ENCODE measurements at places on chromosomes 11 and 22. TPM values are rescaled to one million over a fixed set of nuclear protein-coding genes. Genes with fewer than 3 reads are reported as not detected.

GRCh38 chr22:17269607-17270261, 50.5 kb upstream of the ADA2 start:
- no peak for DNase-seq

GRCh38 chr11:121240650-121241303, 51.8 kb upstream of the SC5D start:
- no peak for DNase-seq

GRCh38 chr11:65310736-65311135, 3.9 kb upstream of the CDC42EP2 start:
- no peak for DNase-seq

DNA sequence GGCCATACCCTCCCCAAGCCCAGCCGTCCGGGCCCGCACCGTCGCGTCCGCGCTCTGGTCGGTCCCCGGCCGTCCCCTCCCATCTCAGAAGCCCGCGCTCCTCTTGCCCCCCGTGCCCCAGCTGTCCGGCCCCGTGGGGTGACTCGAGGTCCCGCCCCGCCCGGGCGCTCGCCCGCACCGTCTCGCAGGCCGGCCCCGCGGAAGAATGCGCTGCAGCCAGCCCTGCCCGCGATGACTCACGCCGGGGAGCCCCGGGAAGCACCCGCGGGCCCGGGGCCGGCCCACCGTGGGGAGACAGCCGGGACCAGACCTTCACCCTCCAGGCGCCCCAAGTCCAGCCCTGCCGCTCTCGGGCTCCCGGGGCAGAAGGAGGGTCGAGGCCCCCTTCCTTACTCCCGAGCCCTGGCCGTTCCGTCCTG, 320 bp upstream of the PHLDA2 start:
- peak; percentile 43 for DNase-seq

- no peak for DNase-seq
Measured at GRCh38 chr11:43818220-43818619, 62.4 kb upstream of the ALKBH3 start.

DNA sequence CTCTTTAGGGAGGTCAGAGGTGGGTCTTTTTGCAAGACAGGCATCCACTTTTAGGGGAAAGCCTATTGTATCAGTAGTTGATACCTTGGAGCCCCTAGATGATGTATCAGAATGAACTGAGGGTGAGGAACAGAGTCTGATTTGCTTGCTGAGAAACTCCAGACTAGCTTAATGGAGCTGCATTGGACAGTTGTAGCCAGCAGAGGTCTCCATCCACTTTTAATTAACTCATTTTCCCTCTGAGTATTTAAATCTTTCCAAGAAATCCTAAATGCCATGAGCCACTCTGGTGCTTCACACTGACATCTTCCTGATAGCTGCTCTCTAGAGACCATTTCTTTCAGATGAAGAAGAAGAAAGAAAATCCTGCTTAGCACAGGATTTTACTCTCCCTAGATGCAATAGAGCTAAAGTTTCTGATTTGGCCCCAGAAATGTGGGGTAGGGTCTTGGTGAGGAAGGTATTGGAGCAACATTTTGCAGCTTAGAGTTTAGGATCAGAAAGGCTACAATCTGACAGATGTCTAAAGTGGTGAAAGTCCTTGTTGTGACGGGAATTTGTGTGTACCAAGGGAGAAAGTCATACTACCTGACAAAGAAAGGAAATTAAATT, 38.0 kb downstream of the EXT2 start:
- no peak for DNase-seq

The CNTF gene
- total RNA-seq: 0.82 TPM

The TAF1D gene
- total RNA-seq: 185 TPM

The TECTA gene
- 0.37 TPM for total RNA-seq
